ENCODE measurements at places on chromosomes 7 and 10.

GRCh38 chr10:129713659-129714265 lies 246.7 kb downstream of the MGMT start:
- DNase-seq = no peak

DNA sequence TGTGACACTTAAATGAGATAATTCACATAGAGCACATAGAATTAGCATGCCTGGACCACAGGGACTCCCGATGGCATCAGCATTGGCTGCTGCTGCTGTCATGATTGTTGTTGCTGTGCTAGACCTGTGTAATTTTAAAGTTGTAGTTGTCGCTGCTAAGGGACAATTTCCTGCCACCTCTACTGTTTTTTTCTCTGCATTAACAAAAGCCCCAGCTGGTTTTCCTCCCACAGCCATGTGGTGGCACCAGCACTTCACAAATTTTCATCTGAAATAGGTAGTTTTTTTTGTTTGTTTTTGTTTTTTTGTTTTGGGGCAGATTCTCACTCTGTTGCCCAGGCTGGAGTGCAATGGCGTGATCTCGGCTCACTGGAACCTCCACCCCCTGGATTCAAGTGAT lies 25.4 kb upstream of the PRXL2A start:
- DNase-seq = peak; percentile 29

DNA sequence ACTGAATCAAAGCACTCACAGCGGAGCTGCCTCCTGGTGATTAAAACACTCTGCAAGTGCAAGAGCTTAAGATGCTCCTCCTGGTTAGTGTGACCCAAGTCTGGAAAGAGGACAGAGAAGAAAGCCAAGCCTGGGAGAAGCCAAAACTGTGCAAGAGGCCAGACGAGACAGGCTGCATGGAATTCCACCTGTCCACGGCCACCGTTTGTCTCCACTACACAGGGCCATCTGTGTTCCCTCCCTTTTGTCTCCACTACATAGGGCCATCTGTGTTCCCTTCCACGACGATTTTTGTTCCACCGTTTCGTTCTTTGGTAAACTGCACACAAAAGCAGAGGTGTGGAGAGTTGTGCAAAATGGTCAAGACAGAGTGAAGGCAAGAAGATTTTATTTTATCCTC lies 233.0 kb downstream of the DIP2C start:
- DNase-seq = no peak

- DNase-seq = no peak
Measured at GRCh38 chr7:97078023-97078969, 39.2 kb upstream of the SDHAF3 start.

- no peak for DNase-seq
Measured at GRCh38 chr10:36198322-36198721, 556.2 kb upstream of the FZD8 start.

DNA sequence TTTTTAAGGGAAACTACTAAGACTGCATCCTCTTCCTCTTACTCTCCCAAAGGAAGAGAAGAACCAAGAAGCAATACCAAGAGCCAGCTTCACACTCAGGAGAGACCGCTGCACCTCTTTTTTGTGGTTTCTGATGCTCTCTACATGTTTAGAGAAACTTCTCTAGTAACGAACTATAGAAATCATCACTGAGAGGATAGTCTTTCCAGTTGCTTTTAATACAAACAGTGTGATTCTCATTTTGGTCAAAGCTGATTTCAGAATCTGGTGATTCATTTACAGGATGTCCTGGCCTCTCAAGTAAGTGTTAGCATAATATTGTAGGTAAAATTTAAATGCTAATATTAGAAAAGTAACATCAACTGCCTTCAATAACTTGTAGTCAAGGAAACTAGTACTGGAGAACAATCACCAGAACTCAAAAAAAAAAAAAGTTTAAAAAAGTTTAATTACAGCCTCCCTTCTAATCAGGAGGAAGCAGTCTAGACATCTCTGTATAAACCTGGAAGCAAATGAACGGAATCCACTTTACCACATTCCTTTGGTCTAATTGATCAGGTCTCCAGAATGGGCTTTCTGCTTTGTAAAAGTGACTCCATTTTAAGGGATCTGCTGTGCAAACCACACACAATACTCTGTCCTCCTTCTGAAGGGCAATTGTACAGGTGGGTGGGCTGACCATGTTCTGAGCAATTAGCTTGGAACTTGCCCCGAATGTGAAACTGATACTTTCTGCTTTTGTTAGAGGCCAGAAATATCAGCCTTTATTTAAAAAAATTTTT lies 3.0 kb downstream of the LAMB1 start:
- DNase-seq = no peak

- DNase-seq = no peak
Measured at GRCh38 chr7:72017756-72018155, 394.4 kb downstream of the CALN1 start.

- DNase-seq = no peak
Measured at GRCh38 chr7:30505174-30505697, 607 bp upstream of the GGCT start.

GRCh38 chr7:111517549-111517951 lies 44.7 kb downstream of the IMMP2L start:
- no peak for DNase-seq

DNA sequence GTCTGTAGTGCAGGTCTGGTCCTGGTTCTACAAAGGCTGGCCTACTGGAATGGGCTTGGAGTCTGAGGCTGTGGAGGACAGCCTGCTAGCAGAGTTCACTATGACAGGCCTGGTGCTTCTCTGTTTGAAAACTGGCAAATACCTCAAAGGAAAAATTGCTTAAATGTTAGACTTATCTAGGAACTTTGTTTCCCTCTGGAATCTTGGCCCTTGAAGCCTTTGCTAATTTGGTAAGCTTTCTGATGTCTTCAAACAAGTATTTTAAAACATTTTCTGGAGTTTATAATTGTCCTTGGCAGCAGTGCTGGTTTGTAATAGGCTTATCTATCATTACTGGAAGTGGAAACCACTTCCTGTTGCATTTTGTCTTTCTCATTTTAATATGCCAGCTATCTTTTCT lies 139.7 kb downstream of the TMEM26 start:
- DNase-seq = peak; percentile 24

DNA sequence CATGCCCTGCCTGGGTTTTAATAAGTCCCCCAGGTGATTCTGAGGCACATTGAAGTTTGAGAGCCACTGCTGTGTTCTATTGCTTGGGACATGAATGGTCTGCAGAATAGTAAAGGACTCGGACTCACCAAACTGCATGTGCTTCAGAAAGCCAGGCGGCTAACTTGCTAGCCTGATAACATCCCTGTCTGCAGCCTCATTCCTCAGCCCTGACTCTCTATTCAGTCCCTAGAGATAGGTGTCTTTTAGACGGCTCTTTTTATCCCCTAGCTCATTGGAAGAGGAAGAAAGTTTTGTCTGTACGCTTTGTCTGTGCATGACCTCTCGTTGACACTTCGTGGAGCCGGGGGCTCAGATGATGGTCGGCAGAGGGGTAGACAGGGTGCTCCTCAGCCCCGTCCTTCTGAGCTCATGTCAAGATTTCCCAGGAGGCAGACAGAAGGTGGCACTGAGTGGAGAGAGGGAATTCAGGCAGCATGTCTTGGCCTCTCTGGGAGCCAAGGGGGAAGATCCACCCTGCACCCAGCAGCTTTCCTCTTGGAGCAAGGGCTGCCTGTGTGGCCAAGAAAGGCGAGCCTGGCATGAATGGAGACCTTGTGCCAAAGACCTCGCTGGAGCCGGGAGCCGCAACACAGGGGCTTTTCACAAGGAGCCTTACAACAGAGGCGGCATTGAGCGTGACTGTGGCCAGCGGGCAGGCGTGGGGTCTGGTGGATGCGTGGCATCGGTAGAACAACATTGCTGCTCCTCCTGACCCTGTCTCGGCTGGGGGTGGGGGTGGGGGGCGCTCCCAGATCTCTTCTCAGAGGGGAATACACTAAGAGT lies 51.1 kb upstream of the PODXL start:
- DNase-seq = no peak

DNA sequence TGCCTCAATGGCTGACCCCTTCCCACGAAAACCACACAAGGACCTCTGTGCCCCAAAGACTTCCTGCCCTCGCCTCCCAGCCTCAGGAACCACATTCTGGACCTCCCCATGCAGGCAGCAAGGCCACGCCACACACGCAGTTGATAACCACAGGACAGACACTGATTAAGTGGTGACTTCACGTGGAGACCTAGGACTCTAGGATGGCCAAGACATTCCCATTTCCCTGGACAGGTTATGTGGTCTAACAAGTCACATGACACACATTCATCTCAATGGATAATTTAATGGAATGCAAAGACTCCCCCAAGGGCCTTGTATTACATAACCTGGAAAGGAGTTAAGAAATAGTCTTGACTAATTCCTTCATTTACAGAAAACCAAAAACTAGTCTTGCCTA lies 110.2 kb downstream of the LARP4B start:
- peak; percentile 49 for DNase-seq

- no peak for DNase-seq
Measured at GRCh38 chr7:37424995-37425394, 23.7 kb downstream of the ELMO1 start.

DNA sequence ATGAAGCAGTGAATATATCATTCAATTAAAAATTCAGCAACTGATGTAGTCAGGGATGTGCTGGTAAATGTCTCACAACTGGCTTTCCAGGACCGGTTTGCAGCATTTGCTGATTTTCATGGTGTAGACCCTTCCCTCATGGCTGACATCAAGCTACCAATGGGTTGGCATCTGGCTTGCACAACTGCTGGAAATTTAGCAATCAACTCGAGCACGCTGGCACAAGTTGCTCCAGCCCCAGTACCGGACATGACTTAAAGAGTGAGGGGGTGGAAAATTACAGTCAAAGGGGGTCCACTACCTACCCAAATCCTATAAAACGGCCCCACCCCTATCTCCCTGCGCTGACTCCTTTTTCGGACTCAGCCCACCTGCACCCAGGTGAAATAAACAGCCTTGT lies 198.4 kb upstream of the NRP1 start:
- DNase-seq = no peak

Measured in EL (cell line).